NCI-H1930 (cell line): ENCODE measurements at places on chromosomes 12 and 14.

DNA sequence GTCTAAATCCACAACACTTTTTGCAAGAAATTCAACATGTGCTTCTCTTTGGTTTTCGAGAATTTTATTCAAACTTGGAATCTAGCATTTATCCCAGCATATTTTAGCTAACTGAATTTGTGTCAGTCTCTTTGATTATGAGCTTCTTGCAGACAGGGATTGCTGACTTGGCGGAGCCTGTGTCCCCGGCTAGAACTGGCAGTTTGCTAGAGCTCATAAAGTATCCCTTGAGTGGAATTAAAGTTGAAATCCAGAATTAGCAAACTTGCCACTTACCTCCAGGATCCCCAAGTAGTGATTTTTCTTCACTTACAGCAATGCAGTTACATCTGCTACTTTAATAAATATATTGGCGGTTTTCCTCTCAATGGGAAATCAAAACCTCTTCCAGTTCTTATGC lies 306.9 kb downstream of the AACS start:
- DNase-seq: no peak

DNA sequence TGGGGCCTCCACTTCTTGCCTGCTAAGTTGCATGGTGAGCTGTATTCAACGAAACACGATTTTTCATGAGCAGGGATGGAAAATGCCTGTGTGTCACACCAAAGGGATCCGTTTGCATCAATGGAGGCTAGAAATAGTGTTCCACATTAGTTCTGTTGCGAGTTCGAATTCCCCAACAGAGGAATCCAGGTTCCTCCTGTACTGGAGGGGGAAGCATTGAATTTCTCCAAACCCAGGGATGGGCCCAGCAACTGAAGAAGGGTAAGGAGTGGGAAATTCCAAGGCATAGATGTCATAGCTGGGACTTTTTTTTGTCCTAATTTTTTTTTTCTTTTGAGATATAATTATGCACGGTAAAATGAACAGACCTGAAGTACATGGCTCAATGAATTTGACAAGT lies 336.2 kb downstream of the DPF3 start:
- no peak for DNase-seq

DNA sequence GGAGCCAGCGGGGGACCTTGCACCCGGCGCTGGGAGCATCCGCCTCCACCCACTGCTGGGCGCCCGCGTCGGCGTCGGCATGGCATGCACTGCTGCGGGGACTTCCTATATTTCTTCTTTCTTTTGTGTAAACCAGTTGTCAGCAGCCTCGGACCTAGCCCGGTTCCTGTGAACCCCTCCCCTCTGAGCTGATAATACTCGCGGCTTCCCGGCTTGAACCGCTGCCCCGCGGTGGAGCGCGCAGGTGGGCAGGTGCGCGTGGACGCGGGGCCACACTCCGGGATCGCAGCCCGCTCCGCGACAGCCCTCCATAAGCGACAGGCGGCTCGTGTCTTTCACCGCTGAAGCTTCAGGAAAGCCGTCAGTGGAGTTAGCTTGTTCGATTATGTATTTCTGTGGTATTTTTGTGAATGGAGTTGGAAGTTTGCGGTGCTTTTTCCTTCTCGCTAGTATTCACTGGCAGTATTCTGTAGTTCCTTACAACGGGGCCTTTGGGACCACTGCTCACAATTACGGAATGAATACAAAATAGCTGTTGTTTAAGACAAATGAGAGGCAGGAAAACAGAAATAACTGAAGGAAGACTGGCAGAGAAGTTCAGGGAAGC lies 870 bp downstream of the BMAL2 start:
- DNase-seq: no peak

DNA sequence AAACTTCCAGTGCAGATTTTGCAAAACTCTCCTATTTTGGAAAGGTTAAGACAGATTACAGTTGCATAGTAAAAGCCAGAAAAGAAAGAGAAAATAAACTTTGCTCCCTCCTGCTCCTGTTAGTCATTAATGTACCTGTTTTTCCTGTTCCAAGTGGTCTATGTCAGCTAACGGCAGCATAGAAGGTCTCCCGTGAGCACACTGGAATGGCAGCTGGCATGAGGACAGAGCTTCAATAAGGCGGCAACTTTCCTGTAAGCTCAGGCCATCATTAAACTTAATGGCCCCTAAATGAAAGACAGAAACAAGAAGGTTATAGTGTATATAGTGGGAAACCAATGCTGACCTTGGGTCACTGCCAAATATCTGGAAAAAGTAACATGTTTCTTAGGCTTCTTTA lies 16.0 kb downstream of the EIF2B2 start:
- DNase-seq: no peak

- no peak for DNase-seq
These were observed 2.5 kb downstream of the FITM1 start for GRCh38 chr14:24132976-24133375.

- no peak for DNase-seq
These were observed 40.4 kb upstream of the PPP2R5C start for GRCh38 chr14:101721111-101721510.
